ENCODE measurements at places on chromosomes 1 and 21.

DNA sequence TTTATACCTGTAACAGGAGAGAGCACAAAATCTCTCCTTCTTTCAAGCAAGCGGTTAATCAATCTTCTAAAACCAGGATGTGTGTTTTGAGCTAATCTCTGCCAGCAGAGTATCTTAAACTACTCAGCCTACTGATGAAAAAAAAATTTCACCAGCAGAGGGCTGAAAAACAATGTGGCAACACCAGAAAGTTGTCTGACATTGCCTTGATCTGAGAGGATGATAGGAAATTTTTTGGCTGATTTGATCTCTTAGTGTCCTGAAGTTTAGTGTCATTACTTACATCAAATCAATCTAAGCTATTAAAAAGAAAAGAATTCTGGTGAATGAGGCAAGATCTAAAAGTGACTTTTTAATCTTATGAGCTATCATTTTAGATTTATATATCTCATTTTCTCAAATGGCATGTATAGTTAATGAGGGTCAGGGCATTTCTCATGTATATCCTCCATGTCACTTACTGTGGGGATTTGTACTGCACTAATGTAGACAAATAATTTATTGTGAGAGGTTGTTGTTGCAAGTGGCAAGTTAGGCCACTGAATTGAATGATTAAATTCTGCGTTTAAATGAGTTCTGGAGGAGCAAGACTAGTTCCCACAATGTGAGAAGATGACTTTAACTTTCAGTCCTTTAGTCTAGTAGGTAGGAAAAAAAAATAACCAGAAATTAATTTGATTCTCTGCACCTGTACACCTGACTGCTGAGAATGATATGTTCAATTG lies 10.9 kb downstream of the ADAMTS1 start:
- DNase-seq: no peak

DNA sequence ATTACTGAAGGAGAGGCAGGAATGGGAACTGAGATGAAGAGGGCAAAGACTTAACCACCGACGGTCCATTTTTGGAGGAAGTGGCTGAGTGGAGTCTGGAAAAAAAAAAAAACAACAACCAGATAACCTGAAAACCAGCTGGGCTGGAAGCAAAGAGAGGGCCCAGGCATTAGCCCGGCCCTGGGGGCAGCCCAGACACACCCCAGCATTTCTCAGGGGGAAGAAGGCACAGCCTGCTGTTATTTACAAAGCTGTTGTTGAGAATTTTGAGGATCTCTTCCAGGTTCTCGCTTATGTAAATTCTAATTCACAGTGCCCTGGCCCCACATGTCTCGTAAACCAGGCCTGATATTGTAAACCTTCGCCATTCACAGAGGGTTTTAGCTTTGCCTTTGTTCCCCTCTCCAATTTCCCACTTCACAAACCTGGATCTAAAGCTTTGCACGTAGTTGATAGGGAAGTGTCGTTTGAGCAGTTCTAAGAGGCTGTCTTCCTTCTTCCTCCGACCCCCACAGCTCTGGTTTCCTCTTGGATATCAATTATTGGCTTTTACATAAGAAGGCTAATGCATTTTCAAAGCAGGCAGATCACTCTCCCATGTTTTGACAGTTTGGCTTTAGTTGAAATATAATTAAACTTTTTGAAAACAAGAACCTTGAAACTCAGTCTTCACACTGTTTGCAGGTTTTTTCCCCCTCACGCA lies 161.8 kb upstream of the IRF2BP2 start:
- no peak for DNase-seq

- no peak for DNase-seq
These were observed 20.7 kb upstream of the RPE65 start for GRCh38 chr1:68470388-68470970.

DNA sequence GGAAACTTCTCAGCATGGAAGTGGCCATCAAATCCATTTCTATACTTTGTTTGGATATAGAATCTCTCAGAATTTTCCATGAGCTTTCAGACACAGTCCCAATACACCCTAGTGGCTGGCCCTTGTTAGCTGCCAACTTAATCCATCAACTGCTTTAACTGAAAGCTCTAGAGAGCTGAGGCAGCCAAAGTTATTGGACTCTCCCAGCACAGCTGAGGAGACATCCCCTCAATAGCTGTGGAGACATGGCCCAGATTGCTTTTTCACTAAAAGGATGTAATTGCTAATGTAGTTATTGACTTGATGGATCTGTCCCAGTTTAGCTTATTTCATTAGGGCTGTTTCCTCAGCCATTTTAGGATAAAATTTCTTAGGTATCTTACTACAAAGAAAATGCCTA lies 94.8 kb upstream of the PRMT6 start:
- DNase-seq: no peak

DNA sequence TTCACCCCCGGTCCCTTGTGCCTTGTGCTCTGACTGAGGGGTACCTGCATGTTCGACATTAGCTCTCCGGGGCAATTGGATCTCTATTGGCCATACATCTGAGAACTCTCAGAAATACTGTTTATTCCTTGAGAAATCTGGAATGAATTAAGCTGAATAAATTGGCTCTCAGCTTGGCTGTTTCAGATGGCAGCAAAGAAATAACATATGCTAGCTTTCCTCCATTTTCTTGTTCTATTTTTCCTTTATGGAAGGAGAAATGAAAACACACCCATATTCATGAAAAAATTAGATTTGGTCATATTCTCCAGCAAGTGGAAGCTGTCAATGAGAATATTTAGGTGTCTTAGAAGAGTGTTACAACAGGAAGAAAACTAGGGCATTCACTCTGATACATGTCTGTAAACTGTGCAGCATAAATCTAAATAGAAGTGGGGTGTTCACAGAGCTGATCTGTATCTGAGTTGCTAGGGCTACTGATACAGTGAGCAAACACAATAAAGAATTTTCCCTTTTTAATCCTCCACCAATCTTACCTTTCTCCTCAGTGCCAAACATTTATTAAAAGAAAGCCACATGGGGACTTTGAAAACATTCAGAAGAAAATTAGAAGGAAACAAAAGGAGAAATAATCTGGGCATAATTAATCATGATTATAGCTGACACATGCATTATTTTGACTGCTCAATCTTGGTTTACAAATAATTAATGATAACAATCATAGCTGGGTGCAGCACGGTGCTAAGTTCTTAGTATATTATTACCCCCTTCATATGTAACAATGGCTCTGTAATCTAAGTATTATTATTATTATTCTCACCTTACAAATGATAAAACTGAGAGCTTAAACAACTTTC lies 671.9 kb upstream of the USP24 start:
- no peak for DNase-seq

- DNase-seq: no peak
These were observed 79.3 kb downstream of the SH3BGR start for GRCh38 chr21:39531064-39531463.

DNA sequence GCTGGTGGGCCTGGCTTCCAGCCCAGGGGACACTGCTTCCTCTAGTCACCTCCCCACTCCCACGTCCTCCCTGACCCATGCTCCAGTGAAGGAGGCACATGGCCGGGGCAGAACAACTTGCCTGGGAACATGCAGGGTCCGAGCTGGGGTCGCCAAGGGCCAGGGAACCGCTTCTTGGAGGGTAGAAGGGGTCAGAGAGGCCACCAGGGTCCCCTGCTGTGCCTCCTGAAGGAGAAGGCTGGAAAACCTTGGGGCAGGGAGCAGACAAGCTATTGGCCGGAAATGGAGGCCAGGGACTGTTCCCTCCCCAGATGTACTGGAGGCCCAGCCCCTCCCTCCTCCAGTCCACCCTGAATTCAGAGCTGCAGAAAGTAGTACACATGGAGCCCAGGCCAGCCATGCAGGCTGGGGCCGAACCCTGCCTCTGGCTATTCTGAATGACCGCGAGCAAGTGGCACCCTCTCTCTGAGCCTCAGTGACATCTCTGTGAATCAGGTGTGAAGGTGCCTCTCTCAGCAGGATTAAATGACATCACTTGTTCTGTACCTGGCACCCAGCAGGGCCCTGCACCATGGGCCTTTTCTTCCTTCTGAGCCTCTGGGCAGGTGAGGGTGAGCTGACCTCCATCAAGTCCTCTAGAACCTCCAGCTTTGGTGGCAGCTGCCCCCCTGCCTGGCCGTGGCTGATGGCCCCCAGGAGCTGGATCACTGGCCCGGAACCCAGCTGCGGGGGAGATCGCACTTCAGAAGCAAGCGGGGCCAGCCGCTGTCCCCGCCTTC lies 15.7 kb downstream of the SPOCD1 start:
- no peak for DNase-seq

DNA sequence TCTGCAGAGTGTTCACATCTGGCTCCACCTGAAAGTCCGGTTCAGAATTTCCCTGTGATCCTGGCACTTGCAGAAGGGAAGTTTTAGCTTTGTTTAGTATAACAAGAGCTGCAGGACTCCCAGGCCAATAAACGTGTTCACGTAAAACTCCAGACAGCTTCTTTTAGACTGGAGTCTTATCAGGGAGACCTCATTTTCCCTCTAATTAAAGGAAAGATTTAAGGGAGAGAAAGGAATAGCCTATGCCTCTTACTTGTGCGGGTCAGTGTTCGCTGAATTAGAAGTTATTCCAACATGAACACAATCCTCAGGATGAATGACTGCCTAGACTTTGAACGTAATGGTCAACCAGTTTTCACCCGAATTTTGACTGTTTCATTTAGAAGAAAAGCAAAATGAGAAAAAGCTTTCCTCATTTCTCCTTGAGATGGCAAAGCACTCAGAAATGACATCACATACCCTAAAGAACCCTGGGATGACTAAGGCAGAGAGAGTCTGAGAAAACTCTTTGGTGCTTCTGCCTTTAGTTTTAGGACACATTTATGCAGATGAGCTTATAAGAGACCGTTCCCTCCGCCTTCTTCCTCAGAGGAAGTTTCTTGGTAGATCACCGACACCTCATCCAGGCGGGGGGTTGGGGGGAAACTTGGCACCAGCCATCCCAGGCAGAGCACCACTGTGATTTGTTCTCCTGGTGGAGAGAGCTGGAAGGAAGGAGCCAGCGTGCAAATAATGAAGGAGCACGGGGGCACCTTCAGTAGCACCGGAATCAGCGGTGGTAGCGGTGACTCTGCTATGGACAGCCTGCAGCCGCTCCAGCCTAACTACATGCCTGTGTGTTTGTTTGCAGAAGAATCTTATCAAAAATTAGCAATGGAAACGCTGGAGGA lies 202.1 kb upstream of the SGIP1 start:
- DNase-seq: no peak

GRCh38 chr1:47842228-47842919 lies 154.8 kb downstream of the TRABD2B start:
- DNase-seq: no peak

- no peak for DNase-seq
These were observed 82.6 kb downstream of the ATF6 start for GRCh38 chr1:161848676-161849075.

DNA sequence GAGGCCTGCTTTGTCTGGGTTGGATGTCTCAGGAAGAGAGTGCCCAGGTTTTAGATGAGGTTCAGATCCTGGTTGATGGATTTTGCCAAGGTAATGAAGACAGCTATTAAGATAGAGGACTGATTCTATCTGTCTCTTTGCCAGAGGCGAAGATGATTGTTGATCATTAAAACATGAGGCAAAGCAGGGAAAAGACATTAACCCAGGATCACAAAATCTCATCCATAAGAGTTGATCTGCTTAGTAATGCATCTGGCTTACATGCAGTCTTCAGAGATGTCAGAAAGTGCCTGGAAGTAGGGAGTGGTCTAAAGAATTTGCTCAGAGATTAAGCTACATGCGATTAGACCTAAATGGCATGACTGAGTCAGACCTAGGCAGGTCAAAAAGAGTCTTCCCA lies 229.6 kb upstream of the PLD5 start:
- DNase-seq: no peak

DNA sequence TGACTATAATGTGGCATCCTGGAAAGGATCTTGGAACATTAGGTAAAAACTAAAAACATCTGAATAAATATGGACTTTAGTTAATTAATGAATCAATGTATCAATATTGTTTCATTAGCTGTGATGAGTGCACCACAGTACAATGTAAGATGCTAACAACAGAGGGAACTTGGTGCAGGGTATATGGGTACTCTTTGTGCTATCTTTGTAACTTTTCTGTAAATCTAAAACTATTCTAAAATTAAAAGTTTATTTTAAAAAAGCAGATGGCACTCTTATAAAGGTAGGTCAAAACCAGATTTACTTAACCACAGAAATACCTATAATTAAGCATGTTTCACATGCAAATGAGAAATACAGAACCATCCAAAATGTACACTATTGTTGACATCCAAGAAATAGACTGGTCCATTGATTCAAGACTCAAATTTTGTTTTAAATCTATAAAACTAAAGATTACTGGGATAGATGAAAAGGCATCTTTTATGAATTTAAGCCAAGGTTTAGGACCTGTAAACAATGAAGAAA lies 38.4 kb downstream of the ACBD3 start:
- DNase-seq: no peak

Measured in right renal pelvis (tissue), 4 donors.